Aorta (tissue), 5 donors: ENCODE measurements at places on chromosomes 13 and 19.

- no peak for DNase-seq
Measured at GRCh38 chr13:50664951-50665350, 178.5 kb downstream of the DLEU7 start.

GRCh38 chr19:32368787-32369186, 23.4 kb downstream of the ZNF507 start:
- DNase-seq: no peak

DNA sequence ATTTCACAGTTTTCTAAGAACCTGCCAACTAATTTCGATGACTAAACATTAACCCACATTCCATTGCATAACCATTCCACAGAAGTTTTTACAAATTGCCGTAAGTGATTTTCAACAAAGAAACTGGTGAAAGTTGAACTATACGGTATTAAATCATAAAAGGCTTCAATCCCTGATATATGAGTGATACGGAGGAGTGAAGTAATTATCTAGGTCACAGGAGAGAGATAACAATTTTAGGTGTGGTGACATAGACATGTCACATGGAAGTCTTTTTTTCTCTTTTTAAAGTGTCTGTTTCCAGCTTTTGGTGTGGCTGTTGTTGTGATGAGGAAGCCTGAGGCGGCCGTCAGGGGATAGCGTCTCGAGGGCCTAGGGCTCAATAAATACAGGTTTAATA, 29.4 kb downstream of the TBC1D4 start:
- DNase-seq: no peak

GRCh38 chr13:37596805-37597204, 1.8 kb downstream of the POSTN start:
- no peak for DNase-seq

DNA sequence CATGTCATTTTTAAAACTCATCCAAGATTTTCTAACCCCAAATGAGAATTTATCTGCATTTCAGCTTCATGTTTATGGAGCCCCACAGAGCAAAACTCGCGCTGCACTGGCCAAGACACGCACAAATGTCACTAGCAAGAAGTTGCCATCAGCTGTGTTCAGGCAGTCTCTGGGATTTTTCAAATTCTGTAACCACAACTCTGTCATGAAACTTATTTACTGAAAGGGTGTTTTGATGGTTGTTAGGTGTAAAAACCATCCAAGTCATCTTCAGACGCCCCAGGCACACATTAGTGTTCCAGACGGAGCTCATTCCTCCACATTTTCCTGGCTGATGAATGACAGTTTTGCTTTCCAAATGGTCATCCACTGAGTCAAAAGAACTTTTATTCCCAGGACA, 63.4 kb downstream of the SLC7A1 start:
- DNase-seq: no peak

DNA sequence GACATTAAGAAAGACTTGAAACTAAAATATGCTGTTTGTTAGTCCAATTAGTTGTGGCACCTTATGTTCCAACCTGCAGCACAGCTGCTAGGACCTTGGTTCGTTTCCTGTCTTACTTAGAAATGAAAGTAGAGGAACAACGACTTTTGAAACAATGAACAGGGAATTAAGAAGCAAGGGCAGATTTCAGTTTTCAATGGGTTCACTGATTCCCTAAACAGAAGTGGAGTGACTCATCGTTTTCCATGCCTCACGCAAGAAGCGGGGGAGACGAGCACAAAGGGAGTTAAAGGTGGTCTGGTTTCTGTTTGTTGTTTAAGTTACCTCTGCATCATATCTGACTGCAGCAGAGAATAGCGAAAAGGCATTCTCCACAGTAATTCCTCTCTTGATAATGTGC, 44.8 kb downstream of the PHF11 start:
- DNase-seq: no peak

DNA sequence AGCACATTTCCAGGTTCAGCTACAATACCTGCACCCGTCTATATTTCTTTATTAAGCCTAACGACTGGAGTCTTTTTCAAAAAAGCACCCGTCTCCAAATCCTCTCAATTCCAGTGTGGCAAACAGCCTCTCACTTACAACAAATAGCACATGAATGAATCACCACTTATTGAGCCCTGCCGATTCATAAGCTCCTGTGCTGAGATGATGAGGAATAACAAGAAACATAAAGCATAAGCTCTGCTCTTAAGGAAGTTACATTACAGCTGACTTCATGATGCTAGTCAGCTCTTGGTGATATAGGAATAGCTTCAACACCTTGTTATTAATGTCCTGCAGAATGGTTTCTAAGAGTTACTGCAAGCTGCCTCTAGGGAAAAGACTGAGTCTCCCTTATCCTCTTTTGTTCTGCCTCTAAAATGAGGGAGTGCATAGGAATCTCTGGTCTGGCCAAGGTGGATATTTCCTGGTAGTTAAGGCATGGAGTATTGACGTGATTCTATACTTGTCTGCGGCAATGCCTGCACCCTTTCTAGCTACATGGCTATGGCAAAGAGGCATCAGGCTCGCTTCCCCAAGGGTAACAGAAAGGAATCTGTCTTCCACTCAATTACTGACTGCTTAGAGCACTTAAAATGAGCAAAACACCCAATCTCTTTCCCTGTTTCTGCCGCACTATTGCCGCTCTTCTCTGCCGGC, 195.7 kb downstream of the KLF12 start:
- no peak for DNase-seq

GRCh38 chr13:71320452-71320851, 546.6 kb downstream of the DACH1 start:
- no peak for DNase-seq
